ENCODE measurements at places on chromosomes 2 and 18. TPM values are rescaled to one million over a fixed set of nuclear protein-coding genes. Genes with fewer than 3 reads are reported as not detected.

GRCh38 chr2:226376516-226377180 lies 423.0 kb downstream of the IRS1 start:
- DNase-seq = no peak

DNA sequence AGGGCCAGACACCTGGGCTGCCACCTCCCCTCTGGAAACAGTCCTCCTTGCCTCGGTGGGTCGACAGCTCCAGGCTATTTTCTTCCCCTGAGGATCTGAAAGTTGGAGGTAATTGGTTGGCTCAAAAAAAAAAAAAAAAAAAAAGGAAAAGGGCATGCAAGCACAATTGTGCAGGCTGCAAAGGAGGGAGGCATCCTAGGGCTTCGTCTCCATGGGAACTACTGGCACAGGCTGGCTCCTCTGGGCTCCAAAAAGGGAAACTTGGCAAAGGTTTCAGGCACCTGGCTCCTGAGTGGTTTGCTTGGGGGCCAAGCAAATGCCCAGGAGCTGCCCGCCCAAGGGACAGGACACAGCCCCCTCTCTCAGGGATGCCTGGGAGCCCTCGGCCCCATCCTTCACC lies 1.1 kb upstream of the KCNIP3 start:
- no peak for DNase-seq

DNA sequence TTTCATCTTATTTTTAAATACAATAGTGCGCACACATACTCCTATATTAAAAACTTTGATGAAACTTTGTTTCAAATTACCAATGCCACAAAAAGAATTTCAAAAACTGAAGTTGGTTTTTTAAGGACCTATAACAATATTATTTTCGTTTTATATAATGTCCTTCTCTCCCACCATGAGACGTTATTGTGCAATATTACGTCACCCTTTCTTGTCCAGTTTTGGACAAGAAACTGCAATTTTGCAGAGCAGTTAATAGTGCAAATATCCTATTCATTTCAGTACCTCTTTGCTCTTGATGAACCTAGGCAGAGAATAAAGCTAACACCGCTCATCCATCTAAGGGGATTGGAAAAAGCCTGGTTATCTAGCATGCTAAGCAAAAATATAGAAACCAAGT lies 9.7 kb upstream of the ZNF516 start:
- no peak for DNase-seq

The SPHKAP gene
- total RNA-seq = not detected

DNA sequence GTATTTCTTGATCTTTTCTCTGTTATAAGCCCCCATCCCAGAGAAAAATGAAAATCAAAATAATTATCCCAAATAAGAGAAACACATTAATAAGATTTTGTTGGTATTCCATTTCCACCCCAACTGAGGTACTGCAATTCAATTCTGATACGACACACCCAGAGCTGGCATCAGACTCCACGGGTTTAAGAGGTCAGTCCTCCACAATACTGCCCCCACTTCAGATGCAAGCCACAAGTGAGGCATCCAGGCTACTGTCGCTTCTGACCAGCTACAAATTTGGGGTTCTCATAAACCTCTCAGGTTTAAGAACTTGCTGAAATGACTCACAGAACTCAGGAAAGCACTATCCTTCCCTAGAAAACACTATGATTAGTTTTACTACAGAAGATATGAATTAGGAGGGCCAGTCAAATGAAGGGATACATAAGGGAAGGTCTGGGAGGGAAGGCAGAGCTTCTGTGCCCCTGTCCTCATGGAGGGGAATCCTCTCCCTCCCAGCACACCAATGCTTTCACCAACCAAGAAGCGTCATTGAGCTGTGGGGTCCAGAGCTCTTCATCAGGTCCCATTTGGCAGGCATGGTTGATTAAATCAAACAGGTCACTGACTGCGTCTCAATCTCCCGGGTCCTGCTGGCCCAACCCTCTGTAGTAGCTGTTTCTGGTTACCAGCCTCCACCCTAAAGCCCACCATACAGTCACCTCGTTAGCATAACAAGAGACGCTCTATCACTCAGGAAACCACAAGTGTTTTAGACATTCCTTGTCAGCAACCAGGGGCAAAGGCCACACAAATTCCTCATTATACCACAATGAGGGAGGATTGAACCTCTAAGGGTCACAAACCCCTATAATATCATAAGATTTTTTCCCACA lies 46.2 kb downstream of the IWS1 start:
- DNase-seq = no peak

The LIPG gene
- not detected for total RNA-seq

The CCDC88A gene
- total RNA-seq = 19.1 TPM

The REG1B gene
- not detected for total RNA-seq

DNA sequence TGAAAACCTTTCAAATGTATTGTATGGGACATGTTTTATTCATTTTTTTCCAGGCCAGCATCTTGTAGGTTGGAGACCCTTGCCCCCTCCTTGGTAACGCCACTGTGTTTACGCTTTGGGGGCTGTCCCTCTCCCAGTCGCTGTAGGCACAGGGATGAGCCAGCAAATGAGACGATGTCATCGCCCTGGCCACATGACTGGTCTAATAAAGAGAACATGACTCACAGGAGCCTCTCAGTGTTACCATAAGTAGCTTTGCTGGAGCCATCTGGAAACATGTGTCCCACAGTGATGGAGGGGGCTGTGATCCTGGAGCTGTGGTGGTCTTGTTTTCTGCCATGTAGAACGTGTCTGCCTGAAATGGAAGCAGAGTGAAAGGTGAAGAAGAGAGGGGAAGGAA lies 78.9 kb downstream of the CD8B2 start:
- no peak for DNase-seq

The SEMA4F gene
- total RNA-seq = 21.6 TPM

The PSD4 gene
- total RNA-seq = 101 TPM

GRCh38 chr2:23138701-23139100 lies 246.3 kb upstream of the KLHL29 start:
- DNase-seq = no peak

The GNLY gene
- 17.2 TPM for total RNA-seq

DNA sequence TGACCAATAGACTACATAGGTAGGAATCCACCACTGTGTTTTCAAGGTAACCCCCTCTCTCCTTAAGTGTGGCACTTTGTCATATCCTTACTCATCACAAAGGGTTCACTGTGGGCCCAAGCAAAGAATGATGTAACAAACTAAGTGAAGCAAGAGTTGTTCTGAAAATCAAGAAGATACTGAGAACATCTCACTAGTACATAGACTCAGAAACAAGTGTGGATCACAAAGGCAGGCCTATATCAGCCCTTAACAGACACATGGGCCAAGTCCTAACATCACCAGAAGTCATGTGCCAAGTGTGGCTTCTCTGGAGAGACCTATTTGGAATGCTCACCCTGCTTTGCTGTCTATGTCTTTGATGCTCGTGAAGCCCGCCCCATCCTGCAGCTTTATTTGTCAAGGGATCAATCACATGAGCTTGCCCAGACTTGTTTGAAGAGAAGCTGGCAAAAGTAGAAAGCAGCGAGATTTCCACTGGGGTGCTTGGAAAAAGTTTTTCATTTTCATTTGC lies 131.2 kb upstream of the TTC39C start:
- DNase-seq = no peak

GRCh38 chr2:165629776-165630175 lies 160.3 kb downstream of the CSRNP3 start:
- no peak for DNase-seq

The COBLL1 gene
- total RNA-seq = not detected

DNA sequence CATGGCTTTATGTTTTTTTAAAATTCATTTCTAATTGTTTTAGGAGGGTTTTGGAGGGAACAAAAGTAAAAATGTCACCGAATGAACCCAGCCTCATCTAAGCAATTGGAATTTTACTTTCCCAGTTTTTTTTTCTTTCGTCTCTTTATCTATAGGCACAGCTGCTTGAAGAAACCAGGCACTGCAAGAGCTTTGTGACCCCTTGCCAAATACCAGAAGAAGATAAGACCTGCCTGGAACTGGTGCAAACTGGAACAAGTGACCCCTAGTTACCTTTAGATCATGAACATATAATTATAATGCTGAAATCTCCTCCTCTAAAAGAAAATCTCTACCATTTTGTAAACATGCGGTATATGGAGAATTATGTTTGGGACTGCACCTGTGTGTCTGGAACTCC lies 100.9 kb downstream of the TSN start:
- DNase-seq = no peak

GRCh38 chr18:46214435-46214834 lies 110.2 kb downstream of the HAUS1 start:
- no peak for DNase-seq
